ENCODE measurements at places on chromosomes 11 and 22. TPM values are rescaled to one million over a fixed set of nuclear protein-coding genes. Genes with fewer than 3 reads are reported as not detected.

The MTFP1 gene
- total RNA-seq, result 21.3 TPM

The INPP5J gene
- total RNA-seq, result 1.6 TPM

The C11orf98 gene
- total RNA-seq, result 15.3 TPM

The PTPRCAP gene
- total RNA-seq, result 230 TPM

The OR2AG1 gene
- total RNA-seq, result under 0.01 TPM

The RNF26 gene
- 9.4 TPM for total RNA-seq

The LIF gene
- 0.54 TPM for total RNA-seq

The SPON1 gene
- total RNA-seq, result 10.0 TPM

The ZNF195 gene
- 26.1 TPM for total RNA-seq

The SLC29A2 gene
- 6.5 TPM for total RNA-seq

The PDE2A gene
- 1.3 TPM for total RNA-seq

All from hematopoietic multipotent progenitor cell (in vitro differentiated cells).